ENCODE measurements at places on chromosomes 12 and 14. TPM values are rescaled to one million over a fixed set of nuclear protein-coding genes. Genes with fewer than 3 reads are reported as not detected.

Gene SLC24A4
- 0.07 TPM for total RNA-seq

Gene PLA2G1B
- not detected for total RNA-seq

Gene METTL3
- 46.9 TPM for total RNA-seq

Gene INSM2
- not detected for total RNA-seq

Gene PPP1R1A
- total RNA-seq: not detected

Gene NELL2
- 0.11 TPM for total RNA-seq

Gene NPAS3
- not detected for total RNA-seq

Gene PTCSC3
- total RNA-seq: not detected

Gene RPS6KL1
- total RNA-seq: 0.28 TPM

Gene SLC38A4
- 0.08 TPM for total RNA-seq

Gene RASAL1
- 0.56 TPM for total RNA-seq

Gene SYNJ2BP
- total RNA-seq: 9.7 TPM

Gene DENND5B
- total RNA-seq: 12.7 TPM

Gene PSMB11
- not detected for total RNA-seq

Gene WNT1
- total RNA-seq: not detected

Gene SYNDIG1L
- not detected for total RNA-seq

Gene TCL1B
- total RNA-seq: not detected

Gene NGB
- total RNA-seq: not detected

Gene BEGAIN
- total RNA-seq: 9.6 TPM

Gene CLEC4D
- not detected for total RNA-seq

Gene HOTAIR
- total RNA-seq: 0.25 TPM

Gene NOVA1
- 4.7 TPM for total RNA-seq

Gene ADAM20
- not detected for total RNA-seq

Gene POTEG
- total RNA-seq: not detected

Gene RNF31
- 34.7 TPM for total RNA-seq

Gene JAG2
- 24.4 TPM for total RNA-seq

Gene AKAP5
- total RNA-seq: 0.46 TPM

Gene PLXNC1
- total RNA-seq: 0.06 TPM

Gene CALM1
- 333 TPM for total RNA-seq

Gene AMDHD1
- 2.4 TPM for total RNA-seq

All from A549 treated with Mapracorat at 1 μM for 4 hours (cell line).